Spinal cord (tissue), 10 donors: ENCODE measurements at places on chromosomes 16 and 17.

DNA sequence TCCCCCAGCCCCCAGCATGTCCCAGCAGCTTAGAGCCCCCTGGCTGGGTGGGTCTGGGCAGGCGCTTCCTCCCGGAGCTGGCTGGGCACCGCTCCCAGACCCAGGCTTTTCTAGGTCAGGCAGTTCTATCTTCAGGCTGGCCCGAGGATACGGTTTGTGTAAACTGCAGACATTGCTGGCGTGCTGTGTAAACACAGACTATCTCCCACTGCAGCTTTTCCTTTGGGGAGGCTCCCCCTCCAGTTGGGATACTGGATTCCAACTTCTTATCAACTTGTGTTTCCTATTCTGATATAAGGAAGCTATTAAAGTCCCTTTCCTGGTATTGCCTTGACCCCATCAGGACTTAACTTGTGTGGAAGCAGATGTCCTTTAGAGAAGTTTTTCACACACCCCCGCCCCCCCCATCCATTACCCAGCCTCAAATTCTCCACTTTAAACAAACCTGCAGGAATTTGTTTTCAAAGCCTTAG, 18.3 kb upstream of the GNA13 start:
- no peak overlapping the region for H3K4me3 ChIP-seq
- H3K27ac ChIP-seq: peak overlapping the region; percentile 76
- H3K4me1 ChIP-seq: peaks cover 45% of the 10 kb centered on the region
- no peak for DNase-seq

GRCh38 chr16:88634141-88634993, 4.0 kb upstream of the IL17C start:
- peaks cover 70% of the 10 kb centered on the region for H3K36me3 ChIP-seq
- H3K4me1 ChIP-seq: peaks cover 4% of the 10 kb centered on the region
- no peak overlapping the region for H3K4me3 ChIP-seq
- no peak overlapping the region for H3K27ac ChIP-seq
- no peak for DNase-seq
- peaks cover 12% of the 10 kb centered on the region for H3K27me3 ChIP-seq

- no peaks in the 10 kb centered on the region for H3K4me1 ChIP-seq
- H3K27ac ChIP-seq: no peak overlapping the region
- no peak for DNase-seq
- H3K27me3 ChIP-seq: no peaks in the 10 kb centered on the region
- H3K36me3 ChIP-seq: no peaks in the 10 kb centered on the region
Observed at GRCh38 chr17:37813751-37814150, 68.9 kb upstream of the HNF1B start.

GRCh38 chr16:1548233-1548632, 14.8 kb downstream of the TMEM204 start:
- H3K27me3 ChIP-seq: no peaks in the 10 kb centered on the region
- H3K4me3 ChIP-seq: no peak overlapping the region
- H3K36me3 ChIP-seq: peaks cover 63% of the 10 kb centered on the region
- DNase-seq: no peak
- peak overlapping the region; percentile 67 for H3K27ac ChIP-seq

- H3K36me3 ChIP-seq: no peaks in the 10 kb centered on the region
- DNase-seq: no peak
- peaks cover 24% of the 10 kb centered on the region for H3K4me1 ChIP-seq
- H3K4me3 ChIP-seq: no peak overlapping the region
- no peak overlapping the region for H3K27ac ChIP-seq
Observed at GRCh38 chr16:85988306-85988705, 89.3 kb downstream of the IRF8 start.

GRCh38 chr17:8832711-8833352, 33.7 kb upstream of the MFSD6L start:
- peaks cover 6% of the 10 kb centered on the region for H3K27me3 ChIP-seq
- peaks cover 4% of the 10 kb centered on the region for H3K36me3 ChIP-seq
- H3K4me3 ChIP-seq: no peak overlapping the region
- no peak overlapping the region for H3K27ac ChIP-seq
- peaks cover 7% of the 10 kb centered on the region for H3K4me1 ChIP-seq

- H3K4me3 ChIP-seq: no peak overlapping the region
- H3K27me3 ChIP-seq: no peaks in the 10 kb centered on the region
- H3K36me3 ChIP-seq: peaks cover 9% of the 10 kb centered on the region
- H3K4me1 ChIP-seq: no peaks in the 10 kb centered on the region
Observed at GRCh38 chr17:16123531-16123930, 91.8 kb downstream of the NCOR1 start.

DNA sequence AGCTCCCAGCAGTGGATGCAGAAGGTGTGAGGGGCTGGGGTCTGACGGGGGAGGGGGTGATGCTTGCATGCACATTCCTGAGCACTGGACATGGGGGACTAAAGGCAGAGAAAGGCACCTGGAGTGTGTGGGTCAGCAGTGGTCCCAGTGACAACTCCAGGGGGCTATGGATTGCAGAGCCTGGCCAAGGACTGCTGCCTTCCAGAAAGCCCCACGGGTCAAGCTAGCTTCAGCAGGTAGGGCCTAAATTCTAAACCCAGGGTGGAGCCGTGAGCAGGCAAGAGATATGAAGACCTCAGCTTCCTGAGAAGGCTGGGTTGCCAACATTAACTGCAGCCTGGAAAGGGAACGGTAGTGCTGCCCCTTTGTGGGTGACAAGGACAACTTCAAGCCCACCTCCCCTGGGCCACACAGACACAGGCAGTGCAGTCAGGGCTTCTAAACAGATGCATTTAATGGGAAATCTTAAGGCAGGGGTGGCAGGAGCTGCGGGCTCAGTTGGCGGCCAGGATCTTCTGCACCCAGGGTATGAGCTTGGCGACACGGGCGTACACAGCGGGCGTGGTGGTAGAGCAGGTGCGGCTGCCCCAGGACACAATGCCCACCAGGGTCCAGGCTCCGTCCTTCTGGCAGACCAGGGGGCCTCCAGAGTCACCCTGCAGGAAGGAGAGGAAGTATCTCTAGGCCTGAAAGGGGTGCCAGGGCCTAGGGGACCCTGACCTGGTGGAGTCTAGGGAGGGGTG, 3.1 kb downstream of the CTRB2 start:
- no peaks in the 10 kb centered on the region for H3K36me3 ChIP-seq
- no peak for DNase-seq
- H3K27me3 ChIP-seq: no peaks in the 10 kb centered on the region
- peaks cover 3% of the 10 kb centered on the region for H3K4me1 ChIP-seq

- no peaks in the 10 kb centered on the region for H3K36me3 ChIP-seq
- H3K4me3 ChIP-seq: no peak overlapping the region
- H3K27me3 ChIP-seq: no peaks in the 10 kb centered on the region
- DNase-seq: no peak
- peaks cover 42% of the 10 kb centered on the region for H3K4me1 ChIP-seq
- H3K27ac ChIP-seq: no peak overlapping the region
Observed at GRCh38 chr16:17368446-17368845, 102.3 kb downstream of the XYLT1 start.

DNA sequence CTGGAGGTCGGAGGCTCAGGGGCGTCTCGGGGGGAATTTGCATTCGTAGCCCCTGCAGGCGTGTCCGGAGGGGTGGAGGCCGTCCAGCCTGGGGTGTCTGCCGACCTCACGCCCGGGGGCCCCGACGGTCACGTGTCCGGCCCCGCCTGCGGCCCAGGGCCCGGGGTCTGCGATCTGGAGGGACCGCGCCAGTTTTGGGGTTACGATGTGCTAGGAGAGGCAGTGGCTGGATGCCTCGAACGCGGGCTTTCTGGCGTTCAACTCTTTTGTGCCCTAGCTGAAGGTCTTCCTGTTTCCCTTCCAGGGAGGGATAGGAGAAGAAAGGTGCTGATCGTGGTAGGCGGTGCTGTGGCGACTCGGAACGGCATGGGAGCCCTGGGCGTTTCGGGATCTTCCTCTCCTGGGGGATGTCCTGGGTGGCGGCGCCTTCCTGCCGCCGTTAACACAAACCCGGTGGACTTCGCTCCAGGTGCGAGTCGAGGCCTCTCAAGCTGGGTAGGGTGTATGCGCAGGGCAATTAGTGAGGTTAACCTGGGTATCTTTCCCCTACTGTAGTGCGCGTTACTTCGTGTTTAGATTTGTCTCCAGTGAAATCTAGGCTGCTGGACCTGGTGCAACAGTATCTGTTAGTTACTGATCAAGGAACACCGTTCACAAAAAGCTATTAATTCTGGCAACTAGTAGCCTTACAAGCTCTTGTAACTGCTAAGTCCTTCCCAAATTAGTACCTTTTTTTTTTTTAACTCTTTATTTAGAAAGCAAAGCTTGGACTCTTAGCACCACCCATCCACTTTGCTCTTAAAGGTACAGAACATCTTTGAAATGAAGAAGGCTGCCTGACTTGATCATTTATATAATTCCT, 1.3 kb downstream of the AKAP1 start:
- peak overlapping the region; percentile 63 for H3K27ac ChIP-seq
- H3K4me1 ChIP-seq: peaks cover 20% of the 10 kb centered on the region
- no peaks in the 10 kb centered on the region for H3K36me3 ChIP-seq
- no peaks in the 10 kb centered on the region for H3K27me3 ChIP-seq
- peak overlapping the region; percentile 99 for H3K4me3 ChIP-seq

DNA sequence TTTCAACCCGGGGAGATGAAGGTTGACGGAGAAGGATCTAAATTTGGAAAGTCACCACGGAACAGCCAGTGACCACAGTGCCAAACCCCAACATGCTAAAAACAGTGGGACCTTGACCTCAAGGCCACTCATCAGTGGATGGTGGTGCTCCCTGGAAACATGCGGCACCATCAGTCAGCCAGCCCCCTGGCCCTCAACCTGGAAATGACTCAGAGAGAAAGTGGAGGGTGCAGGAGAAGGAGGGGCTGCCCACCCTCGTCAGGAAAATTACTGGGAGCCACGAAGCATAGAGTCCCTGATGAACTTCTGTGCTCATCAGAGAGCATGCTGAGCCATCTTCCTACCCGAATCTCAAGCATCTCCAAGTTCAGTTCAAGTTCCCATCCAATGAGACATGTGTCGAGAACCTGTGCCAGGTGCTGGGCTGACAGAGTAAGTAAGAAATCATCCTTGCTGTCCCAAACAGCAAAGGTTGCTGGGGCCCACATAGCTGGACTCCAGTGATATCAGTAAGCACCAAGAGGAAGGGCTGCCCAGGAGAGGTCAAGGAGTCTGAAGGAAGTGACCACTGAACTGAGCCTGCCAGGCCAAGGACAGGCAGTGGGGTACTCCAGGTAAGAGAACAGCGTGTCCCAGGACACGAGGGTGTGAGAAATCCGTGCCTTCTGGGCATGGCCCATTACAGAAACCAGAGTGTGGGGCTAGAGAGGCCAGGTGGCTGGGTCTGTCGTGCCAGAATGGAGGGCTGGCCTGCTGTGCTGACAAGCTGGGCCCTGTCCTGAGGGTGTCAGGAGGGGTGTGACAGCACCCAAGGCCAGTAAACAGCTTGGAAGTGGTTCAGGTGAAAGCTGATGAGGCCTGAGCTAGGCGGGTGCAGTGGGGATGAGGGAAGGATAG, 5.2 kb downstream of the PECAM1 start:
- H3K4me3 ChIP-seq: no peak overlapping the region
- H3K4me1 ChIP-seq: peaks cover 4% of the 10 kb centered on the region
- H3K36me3 ChIP-seq: no peaks in the 10 kb centered on the region
- H3K27me3 ChIP-seq: no peaks in the 10 kb centered on the region
- H3K27ac ChIP-seq: no peak overlapping the region
- no peak for DNase-seq

DNA sequence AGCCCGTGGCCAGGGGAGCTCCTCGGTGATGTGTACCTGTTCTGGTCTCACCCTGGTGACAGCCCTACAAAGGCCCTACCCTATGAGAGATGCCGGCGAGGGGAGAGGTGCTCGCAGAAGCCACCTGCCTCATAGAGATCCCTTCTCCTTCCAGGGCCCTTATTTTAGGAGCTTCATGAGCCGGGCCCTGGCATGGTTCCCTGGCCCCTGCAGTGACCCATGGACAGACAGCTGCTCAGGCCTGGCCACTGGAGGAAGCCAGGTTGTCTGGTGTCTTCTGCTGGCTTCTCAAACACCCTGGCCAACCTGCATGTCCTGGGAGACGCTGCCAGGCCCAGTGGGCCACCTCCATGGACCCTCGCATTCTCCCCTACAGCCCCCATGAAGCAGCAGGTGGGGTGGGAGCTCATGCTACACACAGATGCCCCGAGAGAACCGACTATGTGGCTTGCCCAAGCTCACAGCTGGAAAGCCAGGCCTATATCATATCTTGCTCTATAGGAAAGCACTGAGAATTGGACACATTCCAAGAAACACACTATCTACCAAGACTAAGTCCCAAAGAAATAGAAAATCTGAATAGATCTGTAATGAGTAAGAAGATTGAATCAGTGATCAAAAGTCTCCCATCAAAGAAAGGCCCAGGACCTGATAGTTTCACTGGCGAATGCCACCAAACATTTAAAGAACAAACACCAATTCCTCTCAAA, 7.2 kb upstream of the AATK start:
- H3K27me3 ChIP-seq: no peaks in the 10 kb centered on the region
- H3K4me3 ChIP-seq: no peak overlapping the region
- peaks cover 1% of the 10 kb centered on the region for H3K4me1 ChIP-seq
- no peak for DNase-seq

GRCh38 chr16:15855704-15856003, 1.2 kb downstream of the MYH11 start:
- peaks cover 33% of the 10 kb centered on the region for H3K27me3 ChIP-seq
- H3K4me1 ChIP-seq: peaks cover 14% of the 10 kb centered on the region
- H3K27ac ChIP-seq: no peak overlapping the region

DNA sequence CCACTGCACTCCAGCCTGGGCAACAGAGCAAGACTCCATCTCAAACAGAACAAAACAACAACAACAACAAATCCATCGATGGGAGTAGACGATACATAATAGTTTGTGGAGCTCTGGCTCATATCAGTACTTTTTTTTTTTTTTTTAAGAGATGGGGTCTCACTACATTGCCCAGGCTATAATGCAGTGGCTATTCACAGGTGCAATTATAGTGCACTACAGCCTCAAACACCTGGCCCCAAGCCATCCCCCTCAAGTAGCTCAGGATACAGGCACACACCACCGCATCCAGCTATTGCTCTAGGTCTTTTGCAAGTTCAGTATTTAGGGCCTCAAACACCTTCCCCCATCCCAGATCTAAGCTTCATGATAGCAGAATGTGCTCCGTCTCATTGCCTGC, 110.6 kb downstream of the KATNIP start:
- no peak overlapping the region for H3K4me3 ChIP-seq
- DNase-seq: no peak
- no peaks in the 10 kb centered on the region for H3K27me3 ChIP-seq
- H3K27ac ChIP-seq: no peak overlapping the region
- H3K36me3 ChIP-seq: peaks cover 2% of the 10 kb centered on the region
- no peaks in the 10 kb centered on the region for H3K4me1 ChIP-seq

- H3K36me3 ChIP-seq: no peaks in the 10 kb centered on the region
- H3K4me1 ChIP-seq: peaks cover 35% of the 10 kb centered on the region
- peaks cover 32% of the 10 kb centered on the region for H3K27me3 ChIP-seq
- no peak overlapping the region for H3K4me3 ChIP-seq
- no peak for DNase-seq
- H3K27ac ChIP-seq: no peak overlapping the region
Observed at GRCh38 chr17:45220079-45220478, 1.6 kb upstream of the FMNL1 start.

GRCh38 chr16:77409311-77409710, 25.5 kb downstream of the ADAMTS18 start:
- H3K27me3 ChIP-seq: no peaks in the 10 kb centered on the region
- H3K36me3 ChIP-seq: no peaks in the 10 kb centered on the region
- H3K4me1 ChIP-seq: no peaks in the 10 kb centered on the region
- no peak overlapping the region for H3K27ac ChIP-seq

- DNase-seq: no peak
- no peak overlapping the region for H3K4me3 ChIP-seq
- H3K27me3 ChIP-seq: no peaks in the 10 kb centered on the region
- peaks cover 3% of the 10 kb centered on the region for H3K4me1 ChIP-seq
- no peaks in the 10 kb centered on the region for H3K36me3 ChIP-seq
Observed at GRCh38 chr16:82396509-82396908, 226.5 kb upstream of the MPHOSPH6 start.
